T-helper 22 cell (primary cell): ENCODE measurements at places on chromosomes 2 and 18.

GRCh38 chr2:149972066-149972465, 384.5 kb upstream of the MMADHC start:
- DNase-seq: no peak

GRCh38 chr2:125837611-125838010, 818.3 kb upstream of the GYPC start:
- no peak for DNase-seq

GRCh38 chr2:199777916-199778315, 73.1 kb downstream of the FTCDNL1 start:
- DNase-seq: no peak

DNA sequence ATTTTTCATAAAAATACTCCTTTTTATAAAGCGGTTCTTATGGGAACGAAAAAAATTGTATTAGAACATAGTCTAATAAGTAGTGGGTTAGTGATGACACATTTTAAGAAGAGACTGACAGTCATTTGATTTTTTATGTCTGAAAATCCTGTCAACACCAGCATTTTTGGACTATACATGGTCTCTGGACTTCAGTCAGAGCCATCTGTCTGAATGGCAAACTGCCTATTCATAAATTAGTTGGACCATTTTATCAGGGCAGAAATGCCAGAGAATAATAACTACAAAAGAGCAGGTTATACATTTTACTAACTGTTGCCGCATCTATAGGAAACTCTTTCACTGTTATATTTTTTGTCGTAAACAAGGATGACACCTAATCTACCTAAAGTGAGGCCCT, 437.6 kb downstream of the ZNF804A start:
- DNase-seq: no peak

DNA sequence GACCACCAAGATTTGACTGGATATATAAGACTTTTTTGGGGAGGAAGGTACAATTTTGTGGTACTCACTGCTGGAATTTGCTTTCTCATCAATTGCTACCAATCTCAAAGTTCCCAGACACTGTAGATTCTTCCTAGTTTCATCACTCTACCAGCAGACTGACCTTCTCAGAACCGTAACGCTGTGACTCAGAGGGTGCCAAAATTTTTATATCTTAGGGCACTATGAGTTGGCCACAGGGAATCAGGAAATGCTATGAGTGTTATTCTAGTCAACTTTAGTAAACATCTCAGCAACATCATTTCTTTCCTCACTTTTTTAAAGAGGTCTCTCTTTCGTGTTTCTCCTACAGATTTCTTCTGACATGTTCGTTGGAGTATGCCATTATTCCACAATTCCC, 499.0 kb downstream of the TMX3 start:
- DNase-seq: no peak

DNA sequence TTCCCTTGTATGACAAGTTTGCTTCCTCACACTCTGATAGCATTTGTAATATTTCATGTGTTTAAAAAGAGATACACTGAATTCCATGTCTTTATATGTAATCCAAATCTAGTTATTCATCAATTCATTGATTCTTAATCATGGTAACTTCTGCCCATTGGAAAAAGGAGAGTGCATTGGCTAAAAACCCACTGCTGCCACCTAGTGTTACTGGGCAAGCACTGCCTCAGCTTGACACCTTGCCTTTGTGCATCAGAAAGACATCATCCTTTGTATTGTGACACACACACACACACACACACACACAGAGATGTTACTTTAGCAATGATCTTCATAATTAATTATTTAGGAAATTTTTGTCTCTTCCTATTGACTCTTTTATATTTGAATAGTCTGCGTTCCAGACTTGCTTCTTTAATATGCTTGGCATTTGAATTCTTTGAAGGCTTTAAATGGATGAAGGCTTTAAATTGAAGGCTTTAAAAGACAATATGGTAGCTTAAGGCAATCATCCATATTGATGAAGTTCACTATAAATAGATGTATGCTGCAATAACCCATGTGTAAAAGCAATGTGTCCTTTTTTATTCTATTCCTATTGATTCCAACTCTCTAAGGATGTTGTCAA, 414.2 kb upstream of the CHST9 start:
- no peak for DNase-seq

DNA sequence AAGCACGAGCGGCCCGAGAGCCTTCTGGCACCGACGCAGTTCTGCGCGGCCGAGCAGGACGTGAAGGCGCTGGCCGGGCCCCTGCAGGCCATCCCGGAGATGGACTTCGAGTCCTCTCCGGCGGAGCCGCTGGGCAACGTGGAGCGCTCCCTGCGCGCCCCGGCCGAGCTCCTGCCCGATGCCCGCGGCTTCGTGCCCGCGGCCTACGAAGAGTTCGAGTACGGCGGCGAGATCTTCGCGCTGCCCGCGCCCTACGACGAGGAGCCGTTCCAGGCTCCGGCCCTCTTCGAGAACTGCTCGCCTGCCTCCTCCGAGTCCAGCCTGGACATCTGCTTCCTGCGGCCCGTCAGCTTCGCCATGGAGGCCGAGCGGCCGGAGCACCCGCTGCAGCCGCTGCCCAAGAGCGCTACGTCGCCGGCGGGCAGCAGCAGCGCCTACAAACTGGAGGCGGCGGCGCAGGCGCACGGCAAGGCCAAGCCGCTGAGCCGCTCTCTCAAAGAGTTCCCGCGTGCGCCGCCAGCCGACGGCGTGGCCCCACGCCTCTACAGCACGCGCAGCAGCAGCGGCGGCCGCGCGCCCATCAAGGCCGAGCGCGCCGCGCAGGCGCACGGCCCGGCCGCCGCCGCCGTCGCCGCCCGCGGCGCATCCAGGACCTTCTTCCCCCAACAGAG, 70.4 kb downstream of the ARHGEF33 start:
- peak; percentile 29 for DNase-seq

GRCh38 chr2:158968396-158969161, at the start of gene TANC1:
TANC1 (plus strand) TSS chr2:158968640; CDS start chr2:159065911, 97,271 bp downstream.
- peak; percentile 24 for DNase-seq

GRCh38 chr2:215811409-215812345, 201.7 kb downstream of the MREG start:
- no peak for DNase-seq

GRCh38 chr2:119694845-119695521, 16.0 kb downstream of the TMEM177 start:
- DNase-seq: no peak

DNA sequence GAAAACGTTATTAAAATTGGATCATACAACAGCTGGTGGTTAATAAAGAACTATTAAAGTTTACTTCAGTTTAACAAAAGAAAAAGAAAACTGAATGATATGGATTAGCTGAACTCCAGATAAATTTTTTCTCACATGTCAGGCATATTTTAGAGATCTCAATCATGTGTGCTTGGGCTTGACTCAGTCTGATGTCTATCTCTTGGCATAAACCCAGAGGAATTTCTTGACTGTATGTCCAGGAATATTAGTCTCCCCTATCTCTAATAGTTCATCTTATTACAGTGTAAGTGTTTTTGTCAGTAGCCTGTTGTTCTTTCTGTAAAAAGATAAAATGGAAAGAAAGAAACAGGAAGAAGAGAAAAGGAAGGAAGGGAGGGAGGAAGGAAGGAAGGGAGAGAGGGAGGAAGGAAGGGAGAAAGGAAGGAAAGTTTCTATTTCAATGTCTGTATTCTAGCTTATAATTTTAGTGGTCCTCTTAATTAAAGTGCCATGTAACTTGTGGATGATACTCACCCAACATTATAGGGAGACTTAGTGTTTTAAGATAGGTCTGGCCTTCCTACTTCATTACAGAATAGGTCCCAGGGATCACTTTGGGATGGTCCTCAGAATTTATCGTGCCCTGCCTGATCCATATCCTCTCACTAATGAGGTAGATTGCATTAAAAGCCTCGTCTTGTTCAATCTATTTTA, 99.7 kb upstream of the UGP2 start:
- DNase-seq: no peak
